ENCODE measurements at places on chromosomes 4 and X.

DNA sequence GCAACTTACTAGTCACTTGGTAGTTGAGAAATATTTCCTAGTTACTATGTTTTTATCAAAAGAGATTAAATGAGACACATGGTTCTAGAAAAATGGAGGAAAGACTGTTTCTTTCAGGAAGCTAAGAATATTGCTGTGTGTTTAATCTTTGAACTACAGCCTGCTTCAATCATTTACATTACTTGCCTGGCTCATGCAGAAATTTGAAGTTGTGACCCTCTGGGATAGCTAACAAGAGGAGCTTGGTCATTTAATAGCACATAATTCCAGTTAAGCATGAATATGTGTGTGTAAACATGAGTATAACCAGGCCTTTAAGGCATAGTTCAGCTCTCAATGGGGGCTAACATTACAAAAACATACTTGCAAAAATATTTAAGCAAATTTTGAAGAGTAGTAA, 44.6 kb upstream of the SLC25A4 start:
- DNase-seq = no peak

DNA sequence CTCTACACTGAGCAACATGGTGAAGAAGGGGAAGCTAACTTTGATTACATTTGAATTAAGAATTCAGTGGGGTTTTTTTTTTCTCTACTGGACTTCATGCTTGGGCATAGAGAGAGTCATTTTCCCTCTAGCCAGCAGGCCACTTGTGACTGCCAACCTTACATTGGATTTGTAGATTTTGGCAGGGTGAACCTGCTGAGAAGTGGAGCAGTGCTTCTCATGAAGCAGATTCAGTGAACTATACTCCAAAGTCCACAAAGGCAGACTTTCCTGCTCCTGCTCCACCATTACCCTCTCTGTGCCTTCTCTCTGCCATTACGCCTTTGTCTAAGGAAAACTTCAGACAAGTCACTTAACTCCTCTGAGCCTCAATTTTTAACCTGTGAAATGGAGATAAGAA, 69.9 kb downstream of the PAK3 start:
- no peak for DNase-seq

- no peak for DNase-seq
These were observed 797.6 kb upstream of the AADAT start for GRCh38 chr4:170887396-170887795.

- DNase-seq = no peak
These were observed 342.5 kb upstream of the NDST3 start for GRCh38 chr4:117691572-117692351.

GRCh38 chrX:101484135-101484534, 1.1 kb upstream of the ARMCX4 start:
- DNase-seq = no peak

DNA sequence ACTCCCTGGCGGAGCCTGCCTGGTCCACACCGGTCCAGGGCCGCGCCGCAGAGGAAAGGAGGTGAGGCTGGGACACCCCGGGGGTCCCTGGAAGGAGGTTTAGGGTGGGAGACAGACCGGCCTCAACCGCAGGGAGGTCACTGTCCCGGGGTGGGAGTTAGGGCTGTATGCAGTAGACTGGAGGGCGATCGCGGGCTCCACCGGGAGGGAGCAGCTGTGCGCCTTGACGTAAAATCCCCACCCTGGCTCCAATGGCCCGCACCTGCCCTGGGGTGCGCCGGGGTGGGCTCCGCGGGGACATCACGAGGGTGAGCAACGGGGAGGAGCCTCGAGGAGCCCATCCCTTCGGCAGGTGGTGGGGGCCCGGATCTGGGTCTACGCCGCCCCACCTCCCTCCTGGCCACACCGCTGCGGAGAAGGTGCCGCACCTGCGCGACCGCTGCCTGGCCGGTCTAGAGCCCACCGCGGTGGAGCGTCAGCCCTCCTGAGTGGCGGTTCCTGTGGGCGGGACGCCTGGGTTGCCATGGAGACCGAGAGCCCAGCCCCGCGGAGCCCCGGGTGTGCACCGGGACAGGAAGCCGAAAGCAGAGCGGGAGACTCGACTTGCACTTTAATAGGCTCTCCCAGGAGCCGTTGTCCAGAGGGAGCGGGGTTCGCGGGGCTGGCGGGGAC, 105.1 kb downstream of the ADRA2C start:
- no peak for DNase-seq

- no peak for DNase-seq
These were observed 5.7 kb upstream of the CASP6 start for GRCh38 chr4:109708990-109709389.

GRCh38 chr4:53686521-53686920, 95.2 kb upstream of the LNX1 start:
- no peak for DNase-seq

GRCh38 chr4:37383579-37384229, 139.2 kb downstream of the NWD2 start:
- peak; percentile 74 for DNase-seq

GRCh38 chrX:12042615-12043014, 95.7 kb upstream of the FRMPD4 start:
- DNase-seq = no peak

DNA sequence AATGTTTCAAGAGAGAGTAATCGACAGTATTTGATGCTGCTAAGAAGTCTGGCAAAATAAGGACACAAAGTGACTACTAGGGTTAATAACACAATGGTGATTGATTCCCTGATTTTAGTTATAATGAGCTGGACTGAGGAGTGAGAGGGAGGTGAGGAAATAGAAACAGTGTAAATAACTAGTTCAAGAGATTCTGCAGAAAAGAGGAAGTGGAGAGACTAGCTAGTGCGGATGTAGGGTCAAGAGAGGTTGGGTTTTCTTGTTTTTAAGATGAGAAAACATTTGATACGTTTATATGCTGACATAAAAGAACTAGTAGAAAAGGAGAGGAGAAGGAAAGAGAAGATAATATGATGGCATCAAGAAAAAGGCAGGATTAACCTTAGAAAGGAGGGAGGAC, 12.2 kb upstream of the TRPC5 start:
- DNase-seq = no peak

- no peak for DNase-seq
These were observed 104.6 kb downstream of the PPP1R2C start for GRCh38 chrX:42673301-42673810.

GRCh38 chrX:97876697-97877407, 993.1 kb downstream of the RPA4 start:
- DNase-seq = no peak

- no peak for DNase-seq
These were observed 278.1 kb upstream of the ARSJ start for GRCh38 chr4:114257501-114257900.

DNA sequence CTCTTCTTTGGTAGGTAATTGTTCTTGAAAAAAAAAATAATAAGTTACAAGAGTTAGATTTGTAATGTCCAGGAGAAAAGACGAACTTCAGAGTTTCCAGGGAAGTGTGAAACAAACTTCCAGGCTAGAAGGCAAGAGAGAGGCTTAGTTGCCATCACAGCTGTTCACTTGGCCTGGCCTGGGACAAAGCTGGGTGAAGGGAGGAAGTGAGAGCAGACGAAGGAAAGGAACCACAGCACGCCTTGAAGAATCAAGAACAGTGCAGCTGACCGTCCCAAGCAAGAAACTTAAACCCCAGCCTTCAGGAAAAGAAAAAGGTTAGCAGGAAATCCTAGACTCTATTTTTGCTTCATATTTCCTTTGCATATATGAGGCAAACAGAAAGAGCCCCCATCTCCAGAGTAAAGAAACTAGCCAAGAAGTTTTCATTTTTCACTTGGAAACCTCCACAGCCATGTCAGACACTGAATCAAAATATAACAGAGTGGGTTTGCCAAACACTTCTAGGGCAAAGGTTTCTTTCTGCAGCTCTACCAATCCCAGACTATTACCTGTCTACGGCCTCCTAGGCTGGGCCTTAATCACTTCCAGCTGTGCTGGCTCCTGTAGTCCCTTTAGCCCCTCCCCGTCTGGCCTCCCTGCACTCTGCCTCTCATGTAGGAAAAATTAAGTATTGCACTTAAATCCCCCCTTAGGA, 209.6 kb downstream of the SPATA18 start:
- DNase-seq = no peak

DNA sequence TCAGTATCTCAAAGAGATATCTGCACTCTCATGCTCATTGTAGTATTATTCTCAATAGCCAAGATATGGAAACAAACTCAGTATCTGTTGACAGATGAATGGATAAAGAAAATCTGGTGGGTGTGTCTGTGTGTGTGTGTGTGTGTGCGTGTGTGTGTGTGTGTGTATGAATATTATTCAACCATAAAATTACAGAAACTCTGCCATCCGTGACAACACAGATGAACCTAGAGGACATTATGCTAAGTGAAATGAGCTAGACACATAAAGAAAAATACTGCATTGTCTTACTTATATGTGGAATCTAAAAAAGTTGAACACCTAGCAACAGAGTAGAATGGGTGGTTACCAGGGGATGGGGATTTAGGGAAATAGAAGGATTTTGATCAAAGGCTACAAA, 13.2 kb downstream of the XKRX start:
- no peak for DNase-seq

DNA sequence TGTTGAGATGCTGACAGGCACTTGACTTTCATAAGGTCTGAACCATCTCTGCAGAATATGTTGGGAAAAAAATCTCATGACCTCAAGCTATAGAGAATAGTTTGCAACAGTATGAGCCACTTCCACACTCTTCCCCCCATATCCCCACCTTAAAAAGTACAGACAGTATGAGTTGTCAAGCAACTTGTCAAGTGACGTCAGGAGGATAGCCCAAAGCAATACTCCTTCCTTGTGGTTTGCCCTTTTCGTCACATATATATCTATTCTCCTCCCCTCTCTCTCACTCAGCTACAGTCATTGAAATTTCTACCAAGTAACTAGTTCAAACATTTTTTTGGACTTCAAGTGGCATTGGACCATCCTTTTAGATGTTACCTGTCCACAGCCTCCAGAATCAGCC, 67.7 kb downstream of the MCF2 start:
- no peak for DNase-seq

DNA sequence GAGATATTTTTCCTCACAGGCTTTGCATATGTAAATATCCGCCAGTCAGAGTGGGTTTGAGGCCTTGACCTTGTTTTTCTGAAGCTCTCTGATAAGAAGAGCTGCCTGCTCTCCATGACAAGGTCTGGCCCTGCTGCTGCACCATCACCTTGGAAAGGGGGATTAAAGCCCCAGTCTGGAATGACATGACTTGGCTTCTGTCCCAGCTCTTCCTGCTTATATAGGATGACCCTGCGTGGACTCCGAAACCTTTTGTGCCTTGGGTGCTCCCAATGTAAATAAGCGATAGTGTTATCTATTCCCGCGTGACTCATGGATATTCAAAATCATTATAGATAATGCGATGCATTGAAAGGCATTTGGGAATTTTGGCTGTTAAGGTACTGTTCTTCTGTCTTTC, 139.3 kb downstream of the BMPR1B start:
- DNase-seq = no peak

- DNase-seq = peak; percentile 86
These were observed 57.2 kb upstream of the FAM9C start for GRCh38 chrX:13101441-13102139.

GRCh38 chr4:55178226-55179005, 53.0 kb upstream of the KDR start:
- DNase-seq = no peak

- DNase-seq = no peak
These were observed 25.6 kb downstream of the PTTG2 start for GRCh38 chr4:37985730-37986275.

- DNase-seq = no peak
These were observed 24.3 kb upstream of the CD38 start for GRCh38 chr4:15753786-15754185.

DNA sequence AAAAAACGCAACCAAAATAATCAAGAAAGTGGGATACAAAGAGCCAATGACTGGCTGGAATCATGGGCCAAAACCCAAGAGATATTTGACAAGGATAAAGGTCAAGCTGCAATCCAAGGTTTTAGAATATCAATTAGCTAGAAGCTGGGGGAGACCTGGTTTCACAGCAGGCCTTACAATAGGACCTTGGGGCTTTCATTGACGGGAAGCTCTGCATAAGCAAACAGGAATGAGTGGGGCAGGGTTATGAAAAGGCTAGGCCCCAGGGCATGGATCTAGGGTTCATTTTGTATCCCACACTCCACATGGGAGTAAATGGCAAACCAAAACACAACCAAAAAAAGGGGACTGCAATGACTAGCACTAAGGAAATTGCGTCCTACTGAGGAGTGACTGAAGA, 215.3 kb downstream of the HS6ST2 start:
- no peak for DNase-seq

All from suppressor macrophage treated with lipopolysaccharide for 4 hours (primary cell).